ENCODE measurements at places on chromosomes 4 and X.

DNA sequence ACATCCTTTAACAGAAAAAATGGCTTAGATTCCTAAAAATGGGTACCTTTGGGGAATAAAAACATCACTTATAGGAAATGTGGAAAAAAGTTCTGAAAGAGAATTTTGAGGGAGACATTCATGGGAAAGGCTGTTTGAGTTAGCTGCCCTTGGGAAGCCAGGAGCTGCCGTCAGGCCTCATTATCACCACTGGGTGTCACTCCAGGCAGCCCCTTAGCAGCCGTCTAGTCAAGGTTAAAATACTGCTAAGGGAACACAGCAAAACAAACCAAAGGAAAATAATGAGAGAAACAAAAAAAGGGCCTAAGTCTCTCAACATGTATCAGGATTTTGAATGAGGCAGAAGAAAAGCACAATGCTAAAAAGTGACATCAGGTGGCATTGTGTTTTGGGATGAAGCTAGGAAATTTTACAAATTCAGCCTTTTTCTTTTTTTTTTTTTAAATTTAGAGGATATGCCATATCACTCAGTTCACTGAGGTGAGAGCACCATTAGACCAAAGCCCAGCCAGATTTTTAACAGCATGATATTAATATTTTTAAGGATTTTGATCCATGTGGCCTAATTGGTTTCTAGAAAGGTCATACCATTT is 235.3 kb downstream of the GPAT3 start:
- no peak for DNase-seq

DNA sequence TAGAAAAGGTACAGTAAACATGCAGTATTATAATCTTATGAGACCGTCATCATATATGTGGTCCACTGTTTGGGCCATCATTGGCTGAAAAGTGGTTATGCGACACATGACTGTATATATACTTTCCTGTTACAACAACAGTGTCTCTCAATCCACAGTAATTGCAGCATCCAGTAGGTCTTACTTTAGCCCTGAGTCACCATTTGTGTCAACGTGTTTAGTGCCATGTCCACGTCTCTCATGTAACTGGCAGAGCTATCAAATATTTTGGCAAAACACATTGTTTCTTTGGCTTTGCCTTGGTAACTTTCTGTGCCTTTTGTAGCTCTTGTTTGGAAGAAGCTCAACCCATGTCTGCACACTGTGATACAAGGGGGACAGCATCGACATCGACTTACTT is 73.8 kb downstream of the CD38 start:
- DNase-seq = no peak

- no peak for DNase-seq
Observed at GRCh38 chr4:165393051-165393450, 14.2 kb downstream of the CPE start.

DNA sequence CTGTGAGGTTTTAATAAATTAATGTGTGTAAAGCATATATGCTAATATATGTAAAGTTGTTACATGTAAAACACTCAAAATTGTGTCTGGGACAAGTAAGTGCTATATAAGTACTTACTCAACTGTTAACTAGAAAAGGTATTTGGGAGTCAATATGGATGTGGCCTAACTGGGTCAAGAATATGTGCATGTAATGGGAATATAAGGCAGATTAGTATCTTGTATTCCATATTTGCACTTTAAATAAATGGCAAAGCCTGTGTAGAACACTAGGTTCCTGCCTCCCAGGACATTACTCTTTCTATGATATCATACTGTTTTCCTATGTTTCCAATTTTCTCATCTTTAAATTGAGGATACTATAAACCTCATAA is 270.6 kb downstream of the FBXO8 start:
- DNase-seq = no peak

DNA sequence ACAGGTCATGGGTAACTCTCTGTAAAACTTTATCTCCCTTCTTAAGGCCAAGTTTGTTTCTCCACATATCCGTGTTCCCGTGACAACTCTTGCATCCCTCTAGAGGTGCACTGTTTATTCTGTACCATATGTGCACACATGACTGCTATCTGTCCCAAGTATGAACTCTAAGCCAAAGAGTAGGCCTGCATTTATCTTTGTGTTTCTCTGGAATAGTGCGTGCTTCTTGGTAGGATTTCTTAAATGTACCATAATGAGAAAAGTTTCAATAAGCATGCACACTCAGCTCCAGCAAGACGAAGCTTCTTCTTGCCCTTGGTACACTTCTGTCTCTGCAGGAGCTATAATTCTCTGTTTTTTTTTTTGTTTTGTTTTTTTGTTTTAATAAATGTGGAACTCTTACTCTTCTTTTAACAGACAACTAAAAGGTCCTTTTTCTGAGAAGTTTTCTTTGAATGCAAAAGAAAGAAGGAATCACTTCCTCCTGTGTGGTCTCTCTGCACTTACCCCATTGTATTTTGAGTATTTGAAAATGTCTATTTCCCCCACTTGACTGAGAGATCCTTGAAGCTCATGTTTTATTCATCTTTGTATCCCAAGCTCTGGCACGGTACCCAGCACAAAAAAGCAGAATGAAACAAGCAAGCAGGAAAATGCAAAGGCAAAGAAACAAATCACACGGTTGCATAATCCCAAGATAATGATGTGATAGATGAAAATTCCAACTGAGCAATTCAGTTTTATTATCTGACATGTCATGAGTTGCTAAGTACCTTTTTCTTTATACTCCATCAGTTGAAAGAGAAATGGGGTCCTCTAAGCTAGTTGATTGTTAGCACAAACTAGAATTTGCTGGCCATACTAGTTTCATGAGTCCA is 521.9 kb upstream of the BOD1L1 start:
- DNase-seq = no peak

DNA sequence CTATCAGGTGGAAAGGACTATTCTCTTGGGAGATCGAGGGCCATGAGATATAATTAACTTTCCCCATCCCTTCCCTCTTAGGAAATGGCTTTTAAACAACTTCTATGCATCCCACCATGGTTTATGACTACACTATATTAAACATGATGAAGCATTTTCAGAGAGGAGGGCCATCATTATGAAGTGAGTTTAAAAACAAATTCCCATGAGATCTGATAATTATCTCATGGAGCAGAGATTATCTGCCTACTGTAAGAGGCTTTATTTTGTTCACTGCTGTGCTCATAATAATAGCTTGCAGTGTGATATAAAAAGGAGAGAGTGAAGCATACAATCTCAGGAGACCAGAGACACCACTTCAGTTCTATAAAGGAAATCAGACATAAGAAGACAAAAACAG is 330.5 kb upstream of the ZFP42 start:
- no peak for DNase-seq

DNA sequence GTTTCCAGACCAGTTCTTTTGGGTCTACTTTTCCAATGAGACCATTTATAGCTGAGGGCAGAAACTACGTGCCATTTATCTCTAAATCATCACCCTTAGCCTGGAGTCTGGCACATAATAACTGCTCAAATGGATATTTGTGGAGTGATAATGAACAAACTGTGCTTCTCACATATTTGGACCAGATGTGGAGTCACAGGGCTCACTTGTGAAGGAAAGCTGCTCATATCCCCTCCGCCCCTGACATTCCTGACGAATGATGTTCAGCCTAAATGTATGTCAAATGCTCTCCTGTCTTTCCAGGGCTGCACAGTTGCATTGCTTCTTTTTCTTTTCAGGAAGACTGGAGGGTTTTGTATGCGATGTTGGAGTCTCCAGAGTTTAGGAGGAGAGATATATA is 110.1 kb downstream of the GBA3 start:
- no peak for DNase-seq

GRCh38 chr4:92307866-92308265 is 4.1 kb downstream of the GRID2 start:
- DNase-seq = no peak

- no peak for DNase-seq
Observed at GRCh38 chr4:67762086-67762485, 7.9 kb upstream of the GNRHR start.

DNA sequence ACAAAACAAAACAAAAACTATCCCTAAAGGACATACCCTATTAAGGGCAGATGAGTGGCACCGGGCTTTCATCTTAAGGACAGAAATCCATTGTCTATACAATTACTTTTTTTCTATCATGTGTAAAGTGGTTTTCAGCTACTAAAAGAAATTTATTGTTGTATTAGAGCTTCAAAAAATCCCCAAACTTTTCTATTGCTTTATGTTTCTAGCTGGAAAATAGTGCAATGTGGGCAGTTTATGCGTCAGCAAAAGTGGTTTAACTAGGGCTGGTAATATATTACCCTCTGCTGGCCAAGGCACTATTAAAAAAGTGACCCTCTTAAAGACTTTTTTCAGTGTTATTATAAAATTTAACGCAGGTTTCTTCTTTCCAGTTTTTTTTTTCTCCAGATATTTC is 15.5 kb upstream of the GPR82 start:
- no peak for DNase-seq

DNA sequence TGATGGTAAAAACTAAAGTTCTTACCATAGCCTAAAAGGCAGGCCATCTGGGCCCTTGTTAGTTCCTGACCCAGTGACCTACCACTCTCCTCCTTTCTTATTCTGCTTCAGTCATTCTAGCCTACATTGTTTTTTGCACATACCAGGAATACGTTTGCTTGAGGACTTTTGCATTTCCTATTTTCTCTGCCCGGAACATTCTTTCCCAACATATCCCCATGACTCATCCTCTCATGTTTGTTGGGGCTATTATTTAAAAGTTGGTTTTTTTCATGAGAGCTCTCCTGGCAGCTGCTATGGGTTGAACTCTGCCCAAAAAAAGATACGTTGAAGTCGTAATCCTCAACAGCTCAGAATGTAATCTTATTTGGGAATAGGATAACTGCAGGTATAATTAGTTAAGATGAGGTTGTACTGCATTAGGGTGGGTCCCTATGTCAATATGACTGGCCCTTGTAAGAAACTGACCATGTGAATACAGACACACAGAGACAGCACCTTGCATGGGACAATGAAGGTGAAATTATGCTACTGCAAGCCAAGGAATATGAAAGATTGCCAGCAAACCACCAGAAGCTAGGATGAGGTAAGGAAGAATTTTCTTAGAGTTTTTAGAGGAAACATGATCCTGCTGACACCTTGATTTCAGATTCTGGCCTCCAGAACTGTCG is 138.3 kb upstream of the PDHA2 start:
- DNase-seq = no peak
